Cortex of kidney (tissue), 1 donor: ENCODE measurements at places on chromosomes 11 and 22.

DNA sequence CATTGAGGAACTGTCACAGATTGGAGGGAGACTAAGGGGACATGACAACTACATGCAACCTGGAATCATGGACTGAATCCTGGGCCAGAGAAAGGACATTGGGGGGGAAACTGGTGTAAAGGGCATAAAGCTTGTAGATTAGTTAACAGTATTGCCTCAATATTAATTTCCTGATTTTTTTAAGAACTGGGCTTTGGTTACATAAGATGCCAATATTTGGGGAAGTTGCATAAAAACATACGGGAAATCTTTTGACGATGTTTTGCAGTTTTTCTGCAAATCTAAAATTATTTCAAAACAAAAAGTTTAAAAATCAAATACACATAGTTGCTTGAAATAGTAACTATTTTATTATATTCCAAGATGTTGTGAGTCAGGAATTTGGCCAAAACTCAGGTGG is 2.9 kb upstream of the FOLR3 start:
- DNase-seq: no peak

DNA sequence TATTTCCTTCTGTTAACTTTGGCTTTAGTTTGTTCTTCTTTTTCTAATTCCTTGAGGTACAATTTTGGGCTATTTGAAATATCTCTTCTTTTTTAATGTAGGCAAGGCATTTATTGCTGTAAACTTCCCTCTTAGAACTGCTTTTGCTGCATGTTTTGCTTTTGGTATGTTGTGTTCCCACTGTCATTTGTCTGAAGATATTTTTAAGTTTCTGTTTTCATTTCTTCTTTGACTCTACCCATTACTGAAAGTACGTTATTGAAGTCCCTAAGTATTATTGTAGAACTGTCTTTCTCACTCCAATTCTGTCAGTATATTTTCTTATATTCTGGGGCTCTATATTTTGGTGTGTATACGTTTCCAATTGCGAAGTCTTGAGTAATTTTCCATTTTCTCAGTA is 77.9 kb downstream of the KCNQ1OT1 start:
- no peak for DNase-seq

- DNase-seq: no peak
Observed at GRCh38 chr11:65722261-65722660, 1.7 kb upstream of the RNASEH2C start.

- DNase-seq: no peak
Observed at GRCh38 chr11:118334745-118335144, 7.8 kb downstream of the CD3D start.

DNA sequence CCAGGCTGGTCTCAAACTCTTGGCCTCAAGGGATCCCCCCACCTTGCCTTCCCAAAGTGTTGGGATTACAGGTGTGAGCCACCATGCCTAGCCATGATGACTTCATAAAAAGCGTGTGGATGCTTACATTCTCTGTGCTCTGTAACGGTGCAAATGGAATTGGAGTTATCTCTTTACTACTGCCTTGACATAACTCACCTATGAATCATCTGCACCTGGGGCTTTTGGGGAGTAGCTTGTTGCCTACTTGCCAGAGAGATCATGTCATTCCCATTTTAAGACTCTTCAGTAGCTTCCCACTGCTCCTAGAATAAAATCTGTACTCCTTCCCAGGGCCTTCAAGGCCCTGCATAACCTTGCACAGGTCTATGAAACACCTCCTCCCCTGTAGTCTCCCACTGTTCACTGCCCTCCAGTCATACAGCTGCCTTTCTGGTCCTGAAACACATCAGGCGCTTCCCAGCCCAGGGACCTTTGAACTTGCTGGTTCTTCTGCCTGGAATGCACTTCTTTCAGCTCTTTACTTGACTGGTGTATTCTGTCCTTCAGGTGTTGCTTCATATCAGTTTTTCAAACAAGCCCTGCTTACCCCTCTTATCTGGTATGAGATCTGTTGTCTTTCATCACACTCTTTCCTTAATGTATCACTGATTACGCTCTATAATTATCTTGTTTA is 19.6 kb upstream of the MOGAT2 start:
- no peak for DNase-seq

DNA sequence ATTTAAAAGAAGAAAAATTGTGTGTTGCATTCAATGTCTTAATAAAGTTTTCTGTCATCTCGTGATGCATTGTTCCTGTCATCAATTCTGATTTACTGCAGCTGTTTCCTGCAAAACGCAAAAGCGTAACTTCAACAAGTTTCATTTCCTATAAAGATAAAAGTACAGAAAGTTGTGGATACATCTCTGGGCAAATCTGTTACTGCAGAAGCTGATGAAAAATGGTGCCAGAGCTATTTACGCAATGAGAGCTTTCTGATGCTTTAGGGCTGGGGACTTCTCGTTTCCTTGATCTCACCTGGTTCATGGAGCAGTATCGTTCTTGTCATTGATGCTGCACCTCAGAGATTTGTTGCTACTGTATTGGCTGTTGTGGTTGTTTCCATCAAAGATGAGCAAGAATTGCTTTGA is 15.5 kb upstream of the MS4A12 start:
- no peak for DNase-seq

GRCh38 chr22:39252461-39253434 is 8.0 kb upstream of the PDGFB start:
- no peak for DNase-seq

- no peak for DNase-seq
Observed at GRCh38 chr11:3934658-3935057, 79.2 kb downstream of the STIM1 start.

- no peak for DNase-seq
Observed at GRCh38 chr11:36116161-36116560, 172.3 kb downstream of the LDLRAD3 start.

- no peak for DNase-seq
Observed at GRCh38 chr11:44304091-44305025, 5.6 kb downstream of the ALX4 start.

DNA sequence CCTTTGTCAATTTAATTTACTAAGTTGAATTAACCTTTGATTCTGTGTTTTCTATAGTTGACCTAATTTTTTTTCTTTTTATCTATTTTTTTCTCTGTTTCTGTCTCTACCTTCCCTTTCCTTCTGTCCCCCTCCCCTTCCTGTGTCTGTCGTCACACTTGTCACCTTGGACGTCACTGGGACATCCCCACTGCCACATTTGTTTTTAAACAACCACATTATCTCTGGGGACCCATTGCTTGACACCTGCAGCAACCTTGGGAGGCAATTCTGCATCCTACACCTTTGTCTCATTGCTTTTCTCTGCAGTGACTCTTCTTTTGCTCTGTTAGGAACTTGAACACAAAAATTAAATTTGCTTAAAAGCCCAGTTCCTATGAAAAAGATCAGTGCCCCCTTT is 51.8 kb upstream of the TTC12 start:
- no peak for DNase-seq

DNA sequence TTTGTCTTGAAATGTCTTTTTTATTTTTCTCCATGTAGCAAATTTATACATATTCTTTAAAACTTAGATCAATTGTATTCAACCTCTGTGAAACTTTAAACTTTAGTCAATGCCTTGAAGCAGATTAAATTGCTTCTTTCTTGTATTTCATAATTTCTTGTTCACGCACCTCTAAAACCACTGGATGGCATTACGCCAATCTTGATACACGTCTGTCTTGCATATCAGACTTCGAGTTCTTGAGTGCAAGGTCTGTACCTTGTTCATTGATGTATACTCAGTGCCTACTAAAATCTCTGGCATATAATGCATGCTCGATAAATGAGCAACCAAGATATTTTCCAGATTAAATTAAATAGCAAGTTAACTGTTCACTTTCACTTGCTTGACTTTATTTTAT is 236.8 kb downstream of the CASP12 start:
- DNase-seq: no peak

DNA sequence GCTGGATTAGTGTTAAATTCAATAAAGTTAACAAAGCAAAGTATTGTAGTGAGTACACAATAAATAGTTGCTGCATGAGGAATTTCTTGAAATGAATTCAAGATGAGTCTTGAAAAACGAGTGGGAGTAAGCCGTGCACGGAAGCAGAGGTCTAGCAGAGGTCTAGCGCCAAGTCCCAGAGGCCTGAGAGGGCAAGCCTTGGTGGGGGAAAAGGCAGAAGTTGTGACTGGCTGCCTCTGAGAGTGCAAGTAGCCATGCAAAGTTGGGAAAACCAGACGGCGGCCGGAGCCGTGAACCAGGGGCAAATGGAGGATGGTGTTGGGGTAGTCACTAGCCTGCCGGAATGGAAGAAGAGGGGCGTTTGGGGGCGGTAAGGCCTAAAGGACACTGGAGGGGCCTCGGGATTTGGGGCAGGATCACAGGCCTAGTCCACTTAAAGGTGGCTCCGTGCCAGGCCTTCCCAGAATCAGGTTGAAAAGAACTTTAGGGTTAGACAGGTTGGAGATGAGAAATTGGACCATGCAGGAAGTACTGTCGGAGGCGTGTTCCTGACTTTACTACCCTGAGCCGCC is 379 bp upstream of the SLC3A2 start:
- no peak for DNase-seq

GRCh38 chr11:792873-793272 is 3.0 kb upstream of the CEND1 start:
- DNase-seq: no peak

DNA sequence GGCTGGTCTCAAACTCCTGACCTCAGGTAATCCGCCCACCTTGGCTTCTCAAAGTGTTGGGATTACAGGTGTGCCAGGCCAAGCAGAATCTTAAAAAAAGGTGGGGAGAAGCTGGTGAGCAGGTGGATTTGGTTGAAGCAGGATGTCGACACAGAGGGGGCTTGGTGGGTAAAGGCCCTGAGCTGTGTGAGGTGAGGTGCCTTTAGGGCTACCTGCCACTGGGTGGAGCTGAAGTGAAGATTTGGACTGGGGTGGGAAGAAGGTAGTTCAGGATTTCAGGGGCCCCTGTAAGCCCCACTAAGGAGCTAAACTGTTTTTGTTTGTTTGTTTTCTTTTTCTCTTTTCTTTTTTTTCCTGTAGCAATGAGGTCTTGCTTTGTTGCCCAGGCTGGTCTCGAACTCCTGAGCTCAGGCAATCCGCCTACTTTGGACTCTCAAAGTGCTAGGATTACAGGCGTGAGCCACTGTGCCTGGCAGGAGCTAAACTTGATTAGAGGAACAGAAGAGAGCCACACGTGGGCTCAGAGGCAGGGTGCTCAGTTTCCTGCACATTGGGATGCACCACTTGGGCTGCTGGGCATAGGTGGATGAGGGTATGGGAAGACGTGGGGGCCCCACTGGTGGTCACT is 6.0 kb downstream of the P2RX6 start:
- DNase-seq: no peak

DNA sequence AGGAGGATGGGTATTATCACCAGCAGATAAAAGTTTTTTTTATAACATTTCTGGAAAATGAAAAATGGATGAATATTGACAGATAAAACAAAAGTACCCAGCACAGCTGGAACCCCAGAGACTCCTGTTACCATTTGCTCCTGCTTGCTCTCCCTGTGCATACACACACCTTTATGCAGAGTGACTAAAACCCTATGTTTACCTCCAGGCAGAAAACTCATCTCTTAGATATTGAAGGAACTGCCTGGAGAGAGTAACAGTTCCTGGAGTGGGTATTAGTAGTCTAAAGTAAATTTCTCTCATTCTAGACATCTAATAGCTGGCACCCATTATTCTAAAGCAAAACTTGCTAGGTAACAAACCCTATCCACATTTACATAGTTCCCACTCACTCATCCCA is 38.0 kb downstream of the CYP2R1 start:
- no peak for DNase-seq

DNA sequence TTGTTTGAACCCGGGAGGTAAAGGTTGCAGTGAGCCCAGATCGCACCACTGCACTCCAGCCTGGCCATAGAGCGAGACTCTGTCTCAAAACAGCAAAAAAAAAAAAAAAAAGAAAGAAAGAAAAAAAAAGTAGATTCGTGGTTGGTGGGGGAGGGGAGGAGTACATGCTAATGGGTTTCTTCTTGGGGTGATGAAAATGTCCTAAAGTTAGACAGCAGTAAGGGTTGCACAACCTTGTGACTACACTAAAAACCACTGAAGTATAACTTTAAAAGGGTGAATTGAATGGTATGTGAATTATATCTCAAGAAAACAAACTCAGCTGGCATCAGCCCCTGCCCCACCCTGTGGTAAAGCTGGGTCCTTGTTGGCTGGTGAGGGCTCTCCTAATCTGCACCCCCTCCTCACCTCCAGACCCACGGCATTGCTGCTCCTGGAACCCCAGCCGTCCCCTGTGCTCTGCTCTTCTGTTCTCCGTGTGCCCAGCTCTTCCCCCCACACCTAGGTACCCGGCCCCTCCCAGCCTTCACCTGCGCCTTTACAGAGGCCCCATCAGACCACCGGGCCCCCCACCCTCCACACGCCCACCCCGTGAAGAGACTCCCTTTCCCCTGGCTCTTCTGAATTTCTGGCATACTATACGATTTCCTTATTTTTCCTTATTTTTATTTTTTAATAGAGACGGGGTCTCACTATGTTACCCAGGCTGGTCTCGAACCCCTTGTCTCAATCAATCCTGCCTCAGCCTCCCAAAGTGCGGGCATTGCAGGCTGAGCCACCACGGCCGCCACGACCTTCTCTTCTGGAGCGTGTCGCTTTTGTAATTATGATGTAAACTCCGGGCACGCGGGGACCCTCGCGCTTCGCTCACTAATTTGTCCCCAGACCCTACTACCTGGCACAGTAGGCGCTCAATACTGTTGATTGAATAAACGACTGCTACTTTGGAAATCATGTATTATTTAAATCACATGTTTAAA is 924 bp upstream of the FADD start:
- DNase-seq: no peak

GRCh38 chr11:729492-730074 is 17.7 kb upstream of the TALDO1 start:
- no peak for DNase-seq

DNA sequence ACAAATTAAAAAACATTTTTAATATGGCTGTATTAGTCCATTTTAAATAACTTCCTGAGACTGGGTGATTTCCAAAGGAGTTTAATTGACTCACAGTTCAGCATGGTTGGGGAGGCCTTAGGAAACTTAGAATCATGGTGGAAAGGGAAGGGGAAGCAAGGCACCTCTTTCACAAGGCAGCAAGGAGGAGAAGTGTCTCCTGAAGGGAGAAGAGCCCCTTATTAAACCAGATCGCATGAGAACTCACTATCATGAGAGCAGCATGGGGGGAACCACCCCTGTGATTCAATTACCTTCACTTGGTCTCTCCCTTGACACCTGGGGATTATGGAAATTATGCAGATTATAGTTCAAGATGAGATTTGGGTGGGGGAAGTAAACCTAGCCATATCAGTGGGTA is 488.6 kb downstream of the ETS1 start:
- no peak for DNase-seq

- DNase-seq: no peak
Observed at GRCh38 chr11:2670541-2671100, 29.2 kb downstream of the KCNQ1OT1 start.
